CD4-positive, alpha-beta T cell treated with Interleukin-2 at 100 ng/mL for 4 hours (primary cell): ENCODE measurements at places on chromosomes 11 and 22.

GRCh38 chr11:18081551-18081950, 24.3 kb downstream of the SAAL1 start:
- DNase-seq = no peak

- no peak for DNase-seq
Measured at GRCh38 chr22:42236848-42237247, 33.6 kb downstream of the TCF20 start.

DNA sequence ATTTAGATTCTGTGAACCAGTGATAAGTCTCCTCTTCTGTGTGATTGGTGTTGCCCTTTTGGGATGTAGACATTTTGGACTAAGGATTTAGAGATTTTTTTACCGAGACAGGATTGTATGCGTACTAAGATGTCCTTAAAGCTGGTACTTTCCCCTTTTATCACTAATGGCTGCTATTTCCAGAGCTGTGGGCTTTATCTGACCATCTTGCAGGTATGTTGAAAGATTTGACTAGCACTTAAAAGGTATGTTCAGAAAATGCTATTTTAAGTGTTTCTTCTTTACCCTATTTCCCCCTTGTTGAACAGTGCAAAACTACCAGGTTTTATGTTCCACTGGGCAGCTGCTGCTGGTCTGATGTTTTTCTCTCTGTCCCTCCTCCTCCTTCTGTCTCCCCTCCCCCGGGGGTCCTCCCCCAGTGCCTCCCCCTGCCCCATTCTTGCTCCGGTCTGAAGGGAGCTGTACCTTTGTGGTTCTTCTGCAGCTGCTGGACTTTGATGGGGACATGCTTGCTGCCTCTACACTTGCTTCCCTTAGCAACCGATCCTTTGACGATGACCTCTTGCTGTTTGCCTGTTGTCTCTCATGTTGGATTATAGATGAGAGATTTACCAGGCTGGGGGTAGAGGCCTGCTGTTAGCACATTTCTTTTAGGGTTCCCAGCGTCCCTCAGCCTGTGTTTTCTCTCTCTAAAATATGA, 59.6 kb downstream of the ZNRF3 start:
- DNase-seq = no peak

- DNase-seq = no peak
Measured at GRCh38 chr11:46234311-46234710, 43.2 kb upstream of the CREB3L1 start.

DNA sequence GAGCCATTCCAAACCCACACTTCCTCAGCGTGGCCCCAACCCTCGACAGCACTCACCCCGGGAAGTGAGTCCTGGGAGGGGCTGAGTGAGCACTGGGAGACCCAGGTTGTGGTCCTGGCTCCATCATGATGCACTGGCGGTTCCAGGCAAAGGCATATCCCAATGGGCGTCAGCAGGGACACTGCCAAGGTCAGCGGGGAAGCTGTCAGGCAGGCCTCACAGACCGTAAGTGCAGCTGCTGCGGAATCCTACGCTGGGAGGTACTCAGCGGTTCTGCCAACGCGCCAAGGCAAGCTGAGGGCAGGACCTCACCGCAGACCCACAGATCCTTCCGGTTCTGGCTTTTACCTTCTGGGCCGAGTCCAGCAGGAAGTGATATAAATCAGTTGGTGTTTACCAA, 1.4 kb upstream of the GAL3ST1 start:
- no peak for DNase-seq

DNA sequence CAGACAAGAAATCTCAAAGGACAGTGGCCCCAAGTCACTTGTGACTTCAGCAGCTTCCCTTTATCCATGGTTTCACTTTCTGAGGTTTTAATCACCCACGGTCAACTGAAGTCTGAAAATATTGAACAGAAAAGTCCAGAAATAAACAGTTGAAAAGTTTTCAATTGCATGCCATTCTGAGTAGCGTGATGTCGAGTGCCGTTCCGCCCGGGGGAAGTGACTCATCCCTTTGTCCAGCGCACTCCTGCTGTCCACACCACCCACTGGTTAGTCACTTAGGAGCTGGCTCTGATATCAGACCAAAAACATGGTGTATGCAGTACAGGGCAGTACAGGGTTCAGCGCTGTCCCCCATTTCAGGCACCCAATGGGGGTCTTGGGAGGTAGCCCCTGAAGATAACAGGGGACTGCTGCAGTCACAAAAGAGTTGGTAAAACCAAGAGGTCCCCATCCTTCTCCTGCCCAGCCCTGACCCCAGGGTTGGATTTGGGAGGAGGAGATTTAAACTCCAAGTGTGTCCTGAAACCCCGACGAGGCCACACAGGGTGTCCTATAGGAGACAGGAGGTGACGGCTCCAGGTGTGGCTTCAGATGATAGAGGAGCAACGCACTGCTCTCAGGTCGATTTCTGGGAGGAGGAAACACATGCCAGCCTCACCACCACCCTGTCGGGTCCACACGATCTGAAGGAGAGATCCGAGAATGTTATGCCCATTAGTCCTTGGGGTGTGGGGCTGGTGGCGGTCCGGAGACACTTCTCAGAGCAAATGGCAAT, 390.1 kb downstream of the CTTN start:
- no peak for DNase-seq
